Foreskin fibroblast (primary cell): ENCODE measurements at places on chromosomes 7 and 10.

GRCh38 chr10:14039968-14040668, 290.6 kb downstream of the FRMD4A start:
- DNase-seq, result peak; percentile 74

- DNase-seq, result no peak
Observed at GRCh38 chr7:95758187-95758586, 14.2 kb upstream of the DYNC1I1 start.

- no peak for DNase-seq
Observed at GRCh38 chr10:83816942-83817341, 322.4 kb upstream of the GHITM start.

GRCh38 chr10:43202224-43202656, 64.0 kb downstream of the CSGALNACT2 start:
- DNase-seq, result no peak

DNA sequence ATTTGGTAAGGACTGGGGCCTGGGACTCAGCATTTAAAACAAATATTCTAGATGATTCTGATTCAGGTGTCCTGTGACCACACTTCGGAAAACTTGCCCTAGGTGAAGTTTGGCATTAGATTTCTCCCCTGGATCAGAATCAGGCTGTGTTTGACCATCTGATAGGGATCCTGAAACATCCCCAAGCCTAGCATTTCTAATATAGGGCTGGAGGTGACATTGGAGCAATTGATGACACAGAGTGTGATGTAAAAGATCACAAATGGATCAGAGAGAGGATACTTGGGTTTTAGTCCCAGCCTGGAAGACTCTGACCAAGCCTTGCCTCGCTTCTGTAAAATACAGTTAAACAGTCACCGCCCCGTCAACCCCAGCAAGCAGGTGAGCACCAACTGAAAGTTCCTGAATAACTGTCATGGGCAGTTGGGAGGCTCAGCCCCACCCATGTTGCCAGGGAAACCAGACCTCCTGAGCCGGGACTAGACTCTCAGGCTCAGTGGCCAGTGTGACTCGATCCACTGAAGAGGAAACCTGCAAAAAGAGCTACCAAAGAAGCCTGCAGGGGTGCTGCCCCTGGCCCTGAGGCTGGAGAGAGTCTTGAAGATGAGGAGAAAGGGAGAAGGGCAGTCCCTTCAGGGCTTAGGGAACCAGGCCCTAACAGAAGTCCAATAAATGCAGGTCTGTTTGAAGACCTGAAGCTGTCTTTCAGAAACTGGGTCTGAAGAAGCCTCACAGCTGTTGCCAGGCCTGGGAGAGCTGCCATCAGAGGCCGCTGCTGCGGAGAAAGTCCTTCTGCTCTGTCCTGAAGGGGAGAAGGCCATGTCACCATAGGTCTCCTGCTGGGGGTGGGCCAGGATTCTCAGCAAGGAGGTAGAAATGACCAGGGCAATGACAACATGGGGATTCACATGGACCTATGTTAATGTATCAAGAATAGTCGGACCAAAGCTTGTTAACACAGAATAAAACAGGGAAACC, 126.1 kb upstream of the KCNMA1 start:
- DNase-seq, result no peak

DNA sequence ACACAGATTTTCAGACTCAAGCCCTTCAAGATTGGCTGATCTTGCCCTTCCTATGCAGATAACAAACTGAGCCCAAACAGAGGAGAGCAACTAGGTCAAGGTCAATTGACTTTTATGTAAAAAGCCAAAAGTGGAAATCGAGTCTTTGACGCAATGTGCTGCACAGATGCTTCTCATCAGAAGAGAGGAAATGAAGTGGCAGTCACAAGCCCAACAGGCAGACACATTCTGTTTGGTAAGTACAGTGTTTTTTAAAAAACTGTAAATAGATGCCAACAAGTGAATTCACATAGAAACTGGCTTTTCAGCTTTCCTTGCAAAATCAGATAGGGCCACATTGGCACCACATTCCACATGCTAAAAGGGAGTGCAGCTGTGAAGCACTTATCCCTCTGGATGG, 606.6 kb downstream of the KCNMA1 start:
- peak; percentile 43 for DNase-seq

DNA sequence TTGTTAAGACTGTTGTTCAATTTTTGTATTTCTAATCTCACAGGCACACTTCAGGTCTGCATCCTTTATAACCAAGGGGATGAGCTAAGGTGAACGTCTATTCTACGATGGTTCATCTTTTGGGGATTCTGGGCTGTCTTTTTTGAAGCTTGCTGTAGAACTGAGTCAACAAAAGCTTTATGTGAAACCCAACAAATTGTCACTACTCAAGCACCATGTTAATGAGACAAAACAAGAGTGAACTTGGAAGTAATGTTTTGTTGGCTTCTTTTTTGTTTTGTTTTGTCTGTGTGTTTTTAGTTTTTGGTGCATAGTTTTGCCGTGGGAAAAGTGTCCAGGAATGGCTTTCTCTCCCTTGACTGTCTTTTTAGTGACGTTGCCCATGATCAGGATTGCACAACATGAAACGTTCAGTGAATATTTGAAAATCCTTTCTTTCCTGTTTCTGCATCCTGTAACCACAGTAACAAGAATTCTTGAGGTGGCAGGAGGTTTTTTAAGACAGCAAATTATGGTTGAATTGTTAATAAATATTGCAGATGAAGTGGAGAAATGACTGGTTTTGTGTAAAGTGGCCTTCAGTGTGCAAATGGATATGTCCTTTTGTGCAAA, 65.6 kb downstream of the WIPF3 start:
- DNase-seq, result no peak

DNA sequence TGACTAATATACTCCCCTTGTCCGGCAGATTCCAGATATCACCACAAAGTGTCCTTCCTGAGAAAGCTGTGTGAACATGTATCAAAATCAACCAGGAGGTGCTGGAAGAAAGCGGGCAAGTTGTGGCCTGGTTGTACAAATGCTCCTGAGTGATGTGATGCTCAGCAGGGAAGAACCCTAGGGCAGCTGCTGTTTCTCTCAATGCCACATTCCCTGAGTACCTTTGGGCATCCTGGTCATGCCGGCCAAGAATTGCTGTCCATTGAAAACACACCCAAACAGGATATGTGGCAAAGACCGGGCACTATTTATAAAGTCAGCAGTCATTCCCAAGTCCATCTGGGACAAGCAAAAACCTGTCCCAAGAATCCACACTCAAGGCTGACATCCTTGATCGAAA, 7.8 kb upstream of the ADCY1 start:
- DNase-seq, result no peak

GRCh38 chr7:68792351-68792750, 805.9 kb upstream of the AUTS2 start:
- DNase-seq, result no peak
